ENCODE measurements at places on chromosomes 7 and 10. TPM values are rescaled to one million over a fixed set of nuclear protein-coding genes. Genes with fewer than 3 reads are reported as not detected.

Gene ATOH7
- polyA plus RNA-seq: not detected

Gene ADCYAP1R1
- polyA plus RNA-seq: 0.17 TPM

Gene CLRN3
- polyA plus RNA-seq: 13.5 TPM

Gene PIP
- not detected for polyA plus RNA-seq

Gene PTPRZ1
- polyA plus RNA-seq: 1.0 TPM

Gene CNPY4
- 21.3 TPM for polyA plus RNA-seq
